ENCODE measurements at places on chromosomes 5 and 9.

DNA sequence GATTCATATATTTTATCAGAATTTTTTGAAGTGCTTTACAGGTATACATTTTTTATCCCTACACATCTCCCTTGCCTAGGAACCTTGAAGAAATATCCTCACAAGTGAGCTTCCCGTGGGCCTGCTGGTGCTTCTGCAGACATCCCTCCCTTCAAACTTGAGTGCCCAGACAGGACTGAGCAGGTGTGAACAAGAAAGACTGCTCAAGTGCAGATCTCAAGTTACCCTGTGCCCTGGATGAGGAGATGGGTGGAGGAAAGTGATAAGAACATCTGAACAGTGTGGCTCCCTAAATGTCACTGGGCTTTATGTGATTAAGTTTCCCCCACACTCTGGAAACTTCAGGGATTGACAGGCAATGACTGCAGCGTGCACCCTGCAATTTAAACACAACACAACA is 209.8 kb downstream of the TLE1 start:
- no peak for DNase-seq

GRCh38 chr5:1481959-1482331 is 36.7 kb upstream of the SLC6A3 start:
- no peak for DNase-seq

GRCh38 chr5:147842869-147843268 is 11.4 kb upstream of the SPINK1 start:
- DNase-seq: no peak

DNA sequence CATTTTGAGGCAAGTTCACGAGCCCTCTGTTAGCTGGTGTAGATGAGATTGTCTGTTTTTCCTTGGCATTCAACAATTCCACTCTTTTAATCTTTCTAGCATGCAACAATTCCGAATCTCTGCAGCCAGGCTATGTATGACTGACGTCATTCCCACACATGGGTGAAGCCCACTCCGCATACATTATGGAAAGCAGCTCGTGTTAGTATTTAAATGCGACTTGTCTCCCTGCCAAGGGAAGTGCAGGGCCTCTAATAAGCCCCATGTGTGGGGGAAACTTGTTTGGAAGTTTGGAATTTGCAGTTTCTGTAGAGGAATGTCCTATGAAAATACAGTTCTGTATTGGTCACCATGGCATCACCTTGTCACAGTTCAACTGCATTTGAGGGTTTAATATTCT is 146.0 kb upstream of the FBXL7 start:
- no peak for DNase-seq

DNA sequence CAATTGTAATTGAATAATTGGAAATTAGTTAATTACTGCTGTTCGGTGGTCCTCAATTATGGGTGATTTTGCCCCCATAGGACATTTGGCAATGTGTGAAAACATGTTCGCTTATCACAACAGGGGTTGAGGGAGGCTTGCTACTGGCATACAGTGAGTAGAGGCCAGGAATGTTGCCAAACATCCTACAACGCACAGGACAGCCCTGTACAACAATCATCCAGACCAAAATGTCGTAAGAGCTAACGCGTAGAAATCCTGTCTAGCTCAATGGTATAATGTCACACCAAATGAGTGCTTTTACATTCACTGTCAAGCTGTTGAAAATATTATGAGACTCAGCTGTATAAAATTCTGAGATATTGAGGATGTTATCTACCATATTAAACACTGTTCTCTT is 464.4 kb upstream of the TUSC1 start:
- peak; percentile 77 for DNase-seq

DNA sequence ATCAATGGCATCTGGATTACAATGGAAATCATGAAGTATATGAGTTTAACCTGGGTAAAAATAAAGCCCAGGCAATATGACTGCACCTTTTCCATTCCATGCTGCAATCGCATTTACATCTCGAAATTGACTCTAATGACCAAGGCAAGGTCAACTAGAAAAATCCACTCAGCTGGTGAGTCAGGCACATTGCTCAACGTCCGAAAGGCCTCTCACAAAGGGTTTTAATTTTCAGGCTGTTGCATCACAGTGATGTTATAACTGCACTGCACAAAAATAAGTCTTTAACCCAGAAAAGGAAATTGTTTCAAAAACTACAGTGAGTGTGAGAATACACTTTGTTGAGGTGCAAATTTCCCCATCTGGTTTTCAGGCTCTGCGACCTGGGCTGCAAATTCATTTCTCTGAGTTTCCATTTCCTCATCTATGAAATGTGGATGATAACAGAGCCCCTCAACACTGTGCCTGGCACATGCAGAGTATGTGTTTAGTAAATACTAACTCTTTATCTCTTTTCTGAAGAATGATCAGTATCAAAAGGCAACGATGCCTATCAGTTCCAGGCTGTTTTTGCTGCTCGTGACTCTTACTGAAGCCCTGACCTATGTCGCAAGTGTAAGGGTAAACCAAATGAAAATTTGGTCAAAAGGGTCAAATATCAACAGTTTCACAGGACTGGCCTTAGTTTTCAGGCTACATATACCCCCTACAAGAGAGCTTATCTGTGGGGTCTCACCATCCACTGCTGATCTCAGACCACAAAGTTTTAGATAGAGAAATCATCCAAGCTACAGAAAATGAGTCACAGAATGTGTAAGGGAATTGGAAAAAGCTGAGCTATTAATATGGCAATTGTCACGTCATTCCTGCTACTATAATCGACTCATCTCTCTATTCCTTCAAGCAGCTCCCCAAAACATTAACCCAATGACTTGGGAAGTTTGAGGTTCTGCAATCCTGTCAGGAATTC is 4.1 kb downstream of the NFIL3 start:
- DNase-seq: peak; percentile 97
